Endodermal cell (in vitro differentiated cells): ENCODE measurements at places on chromosomes 16 and 17.
A peak's percentile ranks its signal among the peaks of the same experiment; 100 is the strongest.

DNA sequence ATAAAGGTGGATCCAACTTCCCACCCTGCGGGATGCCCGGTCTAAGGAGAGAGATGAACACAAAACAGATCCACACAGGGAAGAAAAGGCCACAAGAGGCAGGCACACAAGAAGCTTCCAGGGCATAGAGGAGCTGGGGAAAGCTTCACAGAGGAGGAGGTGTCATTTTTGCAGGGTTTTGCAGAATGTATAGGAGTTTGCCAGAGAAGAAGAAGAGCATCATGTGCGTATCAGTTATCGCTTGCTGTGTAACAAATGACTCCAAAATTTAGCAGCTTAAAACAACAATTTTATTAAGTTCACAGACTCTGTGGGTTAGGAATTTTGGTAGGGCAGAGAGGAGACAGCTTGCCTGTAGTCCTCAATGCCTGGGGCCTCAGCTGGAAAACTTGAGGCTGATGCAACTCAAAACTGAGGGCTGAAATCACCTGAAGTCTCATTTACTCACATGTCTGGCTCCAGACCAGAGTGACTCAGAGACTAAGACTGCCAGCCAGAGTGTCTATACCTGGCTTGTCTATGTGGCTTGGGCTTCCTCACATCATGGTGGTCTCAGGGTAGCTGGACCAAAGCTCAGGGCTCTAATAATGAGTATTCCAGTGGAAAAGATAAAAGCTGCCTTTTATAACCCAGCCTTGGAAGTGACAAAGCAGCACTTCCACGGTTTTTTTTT, 33.9 kb upstream of the ZNF423 start:
- no peak for DNase-seq

GRCh38 chr16:10970065-10970464, 25.7 kb downstream of the CLEC16A start:
- no peak for DNase-seq

- peak; percentile 81 for DNase-seq
These were observed 268.3 kb downstream of the ABCC12 start for GRCh38 chr16:47887496-47887895.

GRCh38 chr17:79952265-79952877, 83.3 kb downstream of the TBC1D16 start:
- no peak for DNase-seq

DNA sequence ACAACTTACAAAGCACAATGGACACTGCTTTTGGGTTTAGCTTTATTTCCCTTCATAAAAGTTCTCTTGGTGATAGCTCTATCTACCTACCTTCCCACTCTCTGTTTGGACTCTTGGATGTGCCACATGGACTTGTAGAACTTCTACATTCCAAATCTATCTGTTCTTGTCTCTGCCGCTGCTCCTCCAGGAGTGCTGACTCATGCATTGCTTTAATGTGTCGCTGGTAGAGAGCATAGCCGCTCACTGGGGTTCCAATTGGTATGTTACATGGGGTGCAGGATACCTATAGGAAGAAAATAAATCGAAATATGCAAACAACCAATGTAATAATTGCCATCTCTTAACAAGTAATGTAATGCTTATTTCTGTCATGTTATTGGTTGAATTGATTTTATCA, 92.1 kb downstream of the TTC19 start:
- DNase-seq: no peak

DNA sequence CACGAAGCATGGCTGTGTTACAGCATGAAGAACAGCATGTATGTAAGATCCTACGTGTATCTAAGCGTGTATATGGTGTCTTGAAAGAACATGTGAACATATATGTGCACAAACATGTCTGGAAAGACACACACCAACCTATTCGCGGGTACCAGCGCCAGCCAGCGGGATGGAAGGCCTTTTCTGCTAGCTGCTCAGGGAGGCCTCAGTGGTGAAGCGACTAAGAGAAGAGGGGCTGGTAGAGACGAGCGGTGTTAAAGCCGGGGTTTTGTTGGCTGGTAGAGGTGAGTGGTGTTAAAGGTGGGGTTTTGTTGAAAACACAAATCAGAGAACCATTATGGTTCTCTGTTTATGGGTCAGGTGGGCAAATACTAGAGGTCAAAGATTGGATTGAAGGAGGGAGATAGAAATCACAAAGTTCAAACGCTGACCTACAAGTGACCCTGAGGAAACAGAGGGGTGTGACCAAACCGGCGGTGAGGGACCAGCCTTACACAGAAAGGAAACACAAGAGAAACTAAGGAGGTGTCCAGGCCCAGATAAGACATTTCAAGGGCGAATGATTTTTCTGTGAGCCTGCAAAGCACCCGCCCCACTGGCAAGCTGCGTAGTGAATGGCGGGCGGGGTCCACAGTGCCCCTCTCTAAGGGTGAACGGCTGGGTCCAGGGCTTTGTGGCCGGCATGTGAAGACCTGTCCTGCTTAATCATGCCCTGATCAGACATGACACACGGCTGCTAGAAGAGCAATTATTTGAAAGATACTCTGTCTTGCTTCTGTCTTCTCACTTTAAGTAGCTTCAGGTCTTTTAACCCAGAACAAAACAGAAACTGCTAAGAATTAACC, 8.1 kb downstream of the ZCCHC14 start:
- DNase-seq: no peak

- no peak for DNase-seq
These were observed 1494.0 kb upstream of the CDH8 start for GRCh38 chr16:63530208-63530607.

DNA sequence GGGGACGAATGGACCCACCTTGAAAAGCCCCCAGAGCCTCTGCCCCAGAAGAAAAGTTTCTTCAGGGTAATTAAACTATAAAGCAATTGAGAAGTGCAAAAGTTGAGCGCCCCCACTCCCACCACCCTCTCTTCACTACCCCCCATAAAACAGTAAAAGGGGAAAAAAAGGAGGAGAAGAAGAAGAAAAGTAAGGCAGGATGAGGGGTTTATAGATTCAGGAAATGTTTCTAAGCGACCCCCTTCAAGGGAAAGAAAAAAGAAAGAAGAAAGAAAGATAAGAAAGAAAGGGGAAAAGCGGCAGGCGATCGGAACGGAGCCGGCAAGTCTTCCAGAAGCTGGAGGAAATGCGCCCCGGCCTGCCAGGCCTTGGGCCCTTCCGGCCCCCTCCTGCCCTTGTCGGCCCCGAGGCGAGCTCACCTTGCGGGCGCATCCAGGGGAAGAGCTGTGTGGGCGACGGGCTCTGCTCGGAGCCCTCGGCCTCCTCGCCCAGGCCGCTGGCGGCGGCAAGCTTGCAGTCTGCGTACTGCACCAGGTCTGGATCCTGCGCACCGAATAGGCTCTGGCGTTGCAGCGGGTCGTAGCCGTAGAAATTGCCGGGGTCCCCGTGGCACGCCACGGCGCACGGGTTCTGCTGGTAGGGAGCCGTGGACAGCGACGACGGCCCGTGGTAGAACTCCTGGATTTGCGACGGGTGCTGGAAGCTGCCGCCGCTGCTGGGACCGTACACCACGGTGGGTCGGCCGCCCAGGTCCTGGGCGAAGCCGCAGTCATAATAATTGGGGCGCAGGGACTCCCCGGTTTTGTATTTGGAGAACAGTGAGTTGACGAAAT, 1.0 kb downstream of the HOXB8 start:
- peak; percentile 85 for DNase-seq

DNA sequence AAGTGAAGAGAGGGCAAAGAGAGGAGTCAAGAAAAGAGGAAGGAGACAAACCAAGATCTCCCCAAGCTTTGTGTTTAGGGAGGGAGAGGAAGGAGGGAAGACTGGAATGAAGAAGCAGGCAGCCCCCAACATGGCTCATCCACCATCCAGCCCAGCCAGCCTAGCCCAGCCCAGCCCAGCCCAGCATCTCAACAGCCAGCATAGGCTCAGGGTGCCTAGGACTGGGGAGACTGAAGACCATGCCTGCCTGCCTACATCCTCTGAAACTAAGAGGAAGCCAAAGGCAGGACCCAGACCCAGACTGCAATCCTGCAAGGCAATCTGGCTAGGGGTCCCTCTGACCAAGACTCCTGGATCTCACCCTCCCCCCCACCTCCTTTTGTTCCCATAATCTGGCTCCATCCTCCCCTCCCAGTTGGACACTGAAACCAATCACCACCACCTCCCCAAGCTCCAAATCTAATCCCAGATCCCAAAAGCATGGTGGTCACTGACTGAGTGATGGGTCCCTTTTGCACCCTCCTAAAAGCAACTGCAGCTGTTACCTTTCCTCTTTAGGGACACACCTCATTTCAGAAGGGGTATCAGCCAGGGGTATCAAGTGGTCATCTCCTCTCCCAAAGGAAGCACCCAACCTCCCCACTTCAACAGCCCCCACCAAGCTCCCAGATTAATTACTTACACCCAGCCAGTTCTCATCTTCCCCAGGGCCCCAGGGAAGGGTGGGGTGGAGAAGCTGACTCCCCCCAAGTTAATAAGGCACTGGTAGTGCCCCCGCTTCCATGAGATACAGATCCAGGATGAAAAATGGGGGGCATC, 1.2 kb downstream of the HDAC5 start:
- peak; percentile 72 for DNase-seq

DNA sequence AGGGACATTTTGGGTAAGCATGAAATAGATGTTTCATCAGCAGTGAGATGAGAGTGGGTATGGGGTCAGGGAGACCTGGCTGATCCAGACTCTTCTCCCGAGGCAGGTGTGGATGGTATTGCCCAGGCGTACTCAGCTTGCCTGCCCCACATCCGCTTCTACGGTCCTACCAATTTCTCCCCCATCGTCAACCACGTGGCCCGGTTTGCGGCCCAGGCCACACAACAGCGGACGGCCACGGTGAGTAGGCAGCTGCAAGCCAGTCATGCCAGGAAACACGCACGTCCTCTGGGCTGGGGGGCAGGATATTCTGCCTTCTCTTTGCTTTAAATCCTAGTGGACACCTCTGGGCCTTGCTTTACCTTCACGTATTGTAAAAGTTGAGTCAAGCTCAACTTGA, 44.7 kb downstream of the CPNE2 start:
- DNase-seq: no peak

- no peak for DNase-seq
These were observed 145.7 kb downstream of the ZFHX3 start for GRCh38 chr16:72902206-72902605.

DNA sequence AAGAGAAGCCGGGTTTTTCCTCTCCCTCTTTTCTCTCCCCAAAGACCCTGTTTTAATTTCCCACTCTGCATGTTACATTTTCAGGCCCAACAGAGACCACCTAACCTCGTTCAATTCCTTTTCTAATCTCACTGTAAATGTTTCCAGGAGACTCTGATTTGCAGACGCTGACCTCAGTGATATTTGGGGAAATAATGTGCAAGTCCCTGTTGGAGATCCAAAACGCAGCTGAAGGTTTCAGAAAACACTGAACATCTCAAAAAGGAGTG, 386.6 kb downstream of the NPIPA8 start:
- DNase-seq: no peak

GRCh38 chr17:43469145-43469544, 14.6 kb upstream of the DHX8 start:
- DNase-seq: no peak

DNA sequence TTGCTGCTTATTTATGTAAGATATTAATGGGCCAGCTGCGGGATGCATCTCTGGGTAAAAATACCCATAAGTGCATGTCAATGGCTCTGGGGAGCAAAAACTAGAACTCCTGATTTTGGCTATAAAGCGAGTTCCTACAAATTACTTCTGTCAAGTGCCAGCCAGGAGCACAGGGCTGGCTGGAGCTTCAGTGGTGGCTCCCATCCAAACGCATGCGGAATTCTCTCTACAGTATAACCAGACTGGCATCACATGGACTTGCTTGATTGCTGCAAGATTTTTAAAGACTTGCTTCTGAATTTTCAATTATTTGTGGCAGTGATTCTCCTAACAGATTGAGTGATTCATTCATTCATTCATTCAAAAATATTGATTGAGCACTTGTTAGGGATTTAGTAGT, 260.9 kb downstream of the PHKB start:
- DNase-seq: no peak

DNA sequence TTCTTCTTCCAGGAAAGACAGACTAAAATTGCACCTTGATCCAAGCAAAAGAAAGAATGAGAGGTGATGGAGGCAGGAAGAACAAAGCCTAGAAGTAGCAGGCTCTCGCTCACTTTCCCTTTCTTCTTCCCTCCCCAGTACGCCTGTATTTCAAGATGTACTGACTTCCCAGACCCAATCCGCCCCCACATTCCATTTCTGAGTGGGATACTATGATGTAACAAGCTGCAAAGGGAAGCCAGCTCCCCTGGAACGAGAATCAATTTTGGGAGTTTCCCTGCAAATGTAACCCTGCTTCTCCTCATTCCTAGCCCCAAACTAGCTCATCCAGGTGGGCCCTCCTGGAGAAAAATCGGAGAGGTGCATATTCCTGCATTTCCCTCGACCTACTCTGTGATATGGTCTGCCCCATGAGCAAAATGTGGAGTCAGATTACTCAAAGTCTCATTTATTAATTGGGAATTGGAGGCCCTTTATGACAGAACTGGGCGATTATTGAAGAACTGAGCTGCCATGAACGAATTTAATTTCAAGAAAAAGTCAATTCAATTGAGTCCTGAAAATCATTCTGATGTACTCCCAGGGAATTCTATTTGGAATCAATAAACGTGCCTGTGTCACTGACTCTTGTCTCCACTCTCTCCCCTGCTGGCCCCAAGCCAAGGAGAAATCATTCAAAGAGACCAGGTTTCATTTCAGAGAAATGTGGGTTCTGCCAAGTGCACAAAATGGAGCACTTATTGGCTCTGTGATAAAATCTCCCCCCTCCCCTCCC, 398.9 kb downstream of the SHISA9 start:
- no peak for DNase-seq

- no peak for DNase-seq
These were observed 525.8 kb upstream of the GOT2 start for GRCh38 chr16:59259950-59260319.

DNA sequence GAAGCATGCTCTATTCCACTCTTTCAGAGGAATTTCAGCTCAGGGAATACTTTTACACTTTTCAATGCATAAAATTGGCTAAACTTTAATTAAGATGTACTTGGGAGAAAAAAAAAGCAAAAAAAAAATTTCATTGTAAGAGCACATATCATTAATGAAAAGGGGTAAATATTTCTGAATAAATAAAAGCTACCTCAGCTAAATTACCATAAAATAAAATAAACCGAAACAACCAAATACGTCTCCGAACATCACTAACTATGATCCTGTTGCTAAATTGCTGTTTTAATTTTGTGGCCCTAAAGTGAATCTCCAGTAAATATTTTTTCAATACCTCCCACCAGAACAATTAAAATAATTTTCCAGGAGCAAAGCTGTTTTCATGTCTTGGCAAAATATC, 203.7 kb upstream of the KCNJ16 start:
- no peak for DNase-seq
